ENCODE measurements at places on chromosomes 1 and 21. TPM values are rescaled to one million over a fixed set of nuclear protein-coding genes. Genes with fewer than 3 reads are reported as not detected.
A peak's percentile ranks its signal among the peaks of the same experiment; 100 is the strongest.

DNA sequence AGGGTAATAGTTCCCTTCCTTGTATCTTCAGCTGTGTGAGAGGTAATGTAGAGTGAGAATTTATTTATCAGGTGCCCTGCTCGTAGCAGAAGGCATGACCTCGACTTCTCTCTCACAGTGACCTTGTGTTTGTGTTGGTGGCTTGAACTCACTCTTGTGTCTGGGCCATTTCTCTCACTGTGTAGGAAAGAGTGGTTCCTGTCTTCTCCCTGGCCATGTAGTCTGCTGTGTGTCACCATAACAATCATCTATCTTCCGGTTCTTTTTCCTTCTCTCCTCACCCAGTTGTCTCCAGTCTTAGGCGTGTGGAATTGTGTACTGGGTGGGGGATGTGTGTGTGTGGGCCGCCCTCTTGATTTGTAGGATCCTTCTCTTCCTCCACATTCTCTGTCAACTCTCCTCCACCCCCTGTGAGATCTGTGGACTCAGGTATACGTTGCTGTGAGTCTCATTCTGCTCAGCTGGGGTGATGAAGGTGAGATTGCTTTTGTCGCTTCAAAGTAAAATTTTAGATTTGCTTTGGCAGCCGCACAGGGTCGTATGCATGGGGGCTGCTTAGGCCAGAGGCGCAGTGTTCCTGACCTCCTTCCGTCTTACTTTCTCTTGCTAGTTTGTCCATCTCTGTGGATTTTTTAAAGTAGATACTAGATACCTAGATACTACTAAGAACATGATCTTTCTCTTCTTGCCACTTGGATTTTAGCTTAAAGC, 31.6 kb downstream of the MAPKAPK2 start:
- no peak for DNase-seq
- peak overlapping the region; percentile 3 for H3K4me3 ChIP-seq

- no peak overlapping the region for H3K4me3 ChIP-seq
- H3K36me3 ChIP-seq: no peaks in the 10 kb centered on the region
Measured at GRCh38 chr1:244989813-244990212, 125.5 kb upstream of the HNRNPU start.

DNA sequence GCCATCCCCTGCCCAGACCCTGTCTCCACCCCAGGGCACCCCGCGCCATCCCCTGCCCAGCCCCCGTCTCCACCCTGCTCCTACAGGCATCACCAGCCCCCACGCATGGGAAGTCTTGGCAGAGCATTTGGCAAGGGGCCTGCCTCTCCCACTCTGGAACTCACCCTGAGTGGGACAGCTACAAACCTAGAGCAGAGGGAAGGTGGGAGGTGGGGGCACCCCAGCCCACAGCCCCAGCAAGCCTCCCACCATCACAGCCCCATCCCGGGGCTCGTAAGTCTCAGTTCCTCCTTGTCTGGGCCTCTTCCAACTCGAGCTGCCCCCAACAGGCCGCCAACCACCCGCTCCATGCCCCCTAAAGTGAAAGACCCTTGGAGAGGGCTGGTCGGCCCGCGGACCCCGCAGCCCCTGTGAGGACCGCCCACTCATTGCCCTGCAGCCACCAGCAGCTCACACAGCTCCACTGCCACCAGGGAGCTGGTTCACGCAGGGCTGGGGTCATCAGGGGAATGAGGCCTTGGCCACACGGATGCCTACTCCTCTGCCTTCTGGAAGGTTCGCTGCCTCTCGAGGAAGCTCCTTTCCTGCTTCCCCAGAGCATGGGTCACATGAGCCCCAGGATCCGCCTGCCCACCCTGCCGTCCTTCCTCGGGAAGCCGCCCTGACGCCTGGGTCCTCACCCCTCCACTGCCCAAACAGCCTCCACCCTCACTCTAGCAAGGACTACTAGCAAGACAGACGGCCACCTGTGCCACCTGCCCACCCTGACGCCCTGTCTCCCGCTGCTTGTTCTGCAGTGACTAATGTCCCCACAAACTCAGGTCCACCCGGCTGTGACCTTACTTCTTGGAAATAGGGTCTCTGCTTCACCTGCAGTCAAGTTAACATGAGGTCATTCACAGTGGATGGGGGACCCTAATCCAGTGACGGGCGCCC, 14.4 kb downstream of the MEGF6 start:
- H3K27ac ChIP-seq: no peak overlapping the region
- H3K4me1 ChIP-seq: peaks cover 22% of the 10 kb centered on the region
- peak overlapping the region; percentile 82 for H3K4me3 ChIP-seq

DNA sequence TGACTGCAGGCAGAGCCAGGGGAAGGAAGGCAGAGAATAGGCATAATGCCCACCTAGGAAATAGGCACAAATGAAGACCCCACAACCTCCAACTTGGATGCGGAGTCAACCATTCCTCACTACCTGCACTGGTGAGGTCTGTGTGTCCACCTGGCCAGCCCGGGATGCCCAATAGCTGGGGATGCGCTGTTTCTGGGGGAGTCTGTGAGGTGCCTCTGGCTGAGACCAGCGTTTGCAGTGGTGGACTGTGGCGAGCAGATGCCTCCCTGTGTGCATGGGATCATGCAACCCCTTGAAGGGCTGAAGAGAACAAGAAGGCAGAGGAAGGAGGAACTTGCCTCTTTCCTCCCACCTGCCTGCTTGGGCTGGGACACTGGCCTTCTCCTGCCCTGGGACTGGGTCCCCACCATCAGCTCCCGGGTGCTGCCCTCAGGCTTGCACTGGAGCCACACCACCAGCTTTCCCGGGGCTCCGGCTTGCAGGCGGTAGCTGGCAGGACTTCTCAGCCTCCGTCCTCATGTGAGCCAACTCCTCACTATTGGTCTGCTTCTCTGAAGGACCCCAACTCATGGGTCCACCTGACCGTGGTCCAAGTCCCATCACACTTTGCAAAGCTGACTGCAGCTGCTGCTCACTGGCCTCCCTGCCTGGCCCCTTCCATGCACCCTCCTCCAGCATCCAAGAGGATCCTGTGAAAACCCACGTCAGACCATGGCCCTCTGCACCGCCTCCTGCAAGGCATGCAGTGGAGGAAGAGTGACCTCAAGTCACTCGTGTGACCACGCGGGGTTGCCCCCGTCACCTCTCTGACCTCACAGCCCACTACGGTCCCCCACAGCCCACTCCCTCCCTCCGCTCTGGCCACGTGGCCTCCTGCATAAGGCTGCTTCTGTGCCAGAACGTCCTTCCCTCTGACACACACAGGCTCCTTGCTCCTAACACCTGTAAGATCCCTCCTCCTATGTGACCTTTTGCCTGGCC, 2.7 kb upstream of the PDE9A start:
- H3K27me3 ChIP-seq: peaks cover 31% of the 10 kb centered on the region
- no peak for DNase-seq
- H3K4me3 ChIP-seq: no peak overlapping the region
- no peaks in the 10 kb centered on the region for H3K36me3 ChIP-seq
- peaks cover 20% of the 10 kb centered on the region for H3K4me1 ChIP-seq

DNA sequence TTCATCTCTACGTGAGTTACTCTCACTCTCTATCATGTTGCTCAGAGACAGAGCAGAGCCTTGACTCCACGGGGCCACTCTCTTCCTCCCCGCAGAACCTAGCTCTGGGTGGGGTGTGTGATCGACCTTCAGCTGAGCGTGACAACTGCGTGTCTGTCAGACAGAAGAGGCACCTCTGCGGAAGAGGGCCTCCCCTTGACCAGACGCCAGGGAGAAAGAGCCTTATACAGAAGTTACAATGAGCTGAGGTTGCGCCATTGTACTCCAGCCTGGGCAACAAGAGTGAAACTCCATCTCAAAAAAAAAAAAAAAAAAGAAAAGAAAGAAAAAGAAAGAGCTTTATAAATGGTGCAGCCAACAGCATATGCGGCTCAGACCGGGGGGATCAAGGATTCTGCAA, 22.9 kb downstream of the SYT2 start:
- H3K27me3 ChIP-seq: peaks cover 35% of the 10 kb centered on the region
- H3K36me3 ChIP-seq: no peaks in the 10 kb centered on the region
- DNase-seq: no peak
- H3K27ac ChIP-seq: no peak overlapping the region
- no peak overlapping the region for H3K4me3 ChIP-seq

DNA sequence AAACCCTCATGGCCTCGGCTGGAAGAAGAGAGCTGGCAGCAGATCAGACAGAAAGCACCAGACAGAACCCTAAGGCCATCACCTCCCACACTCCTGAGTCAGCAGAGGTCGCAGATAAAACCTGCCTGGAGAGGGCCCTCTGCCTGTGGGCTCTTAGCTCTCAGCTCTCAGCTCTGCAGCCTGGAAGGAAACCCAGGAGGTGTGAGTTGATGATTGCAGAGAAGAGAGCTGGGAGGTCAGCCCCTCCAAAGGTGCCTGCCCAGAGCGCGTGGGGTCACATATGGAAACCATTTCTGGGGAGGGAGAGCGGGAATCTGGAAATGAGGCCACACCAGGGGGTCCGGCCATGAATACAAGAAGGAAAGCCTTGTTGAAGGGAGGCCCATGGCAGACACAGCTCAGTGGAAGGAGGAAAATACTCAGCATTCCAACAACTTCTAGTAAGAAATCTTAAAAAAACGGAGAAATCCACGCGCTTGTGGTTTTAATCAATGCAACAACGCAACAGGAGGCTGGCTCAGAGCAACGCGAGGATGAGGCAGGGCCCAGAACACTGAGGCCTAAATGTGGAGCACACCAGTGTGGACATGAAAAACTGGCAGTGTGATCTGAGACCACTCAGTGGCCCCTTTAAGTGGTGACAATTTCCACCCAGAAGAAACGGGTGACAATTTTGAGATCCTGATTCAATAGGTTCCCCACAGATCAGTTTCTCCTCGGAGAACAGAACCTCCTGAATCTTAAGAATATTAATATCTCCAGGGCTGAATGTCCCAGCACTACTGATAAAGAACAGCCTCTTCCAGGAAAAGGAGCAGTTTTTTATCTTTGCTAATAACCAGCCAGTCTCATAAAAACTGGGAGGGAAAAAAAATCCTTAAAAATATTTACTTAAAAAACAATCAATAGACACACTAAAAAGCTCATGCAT, 45.7 kb downstream of the PSMG1 start:
- no peaks in the 10 kb centered on the region for H3K36me3 ChIP-seq
- H3K27ac ChIP-seq: no peak overlapping the region
- no peak overlapping the region for H3K4me3 ChIP-seq
- no peaks in the 10 kb centered on the region for H3K4me1 ChIP-seq
- peaks cover 3% of the 10 kb centered on the region for H3K27me3 ChIP-seq
- no peak for DNase-seq

The FMO3 gene
- total RNA-seq: not detected

DNA sequence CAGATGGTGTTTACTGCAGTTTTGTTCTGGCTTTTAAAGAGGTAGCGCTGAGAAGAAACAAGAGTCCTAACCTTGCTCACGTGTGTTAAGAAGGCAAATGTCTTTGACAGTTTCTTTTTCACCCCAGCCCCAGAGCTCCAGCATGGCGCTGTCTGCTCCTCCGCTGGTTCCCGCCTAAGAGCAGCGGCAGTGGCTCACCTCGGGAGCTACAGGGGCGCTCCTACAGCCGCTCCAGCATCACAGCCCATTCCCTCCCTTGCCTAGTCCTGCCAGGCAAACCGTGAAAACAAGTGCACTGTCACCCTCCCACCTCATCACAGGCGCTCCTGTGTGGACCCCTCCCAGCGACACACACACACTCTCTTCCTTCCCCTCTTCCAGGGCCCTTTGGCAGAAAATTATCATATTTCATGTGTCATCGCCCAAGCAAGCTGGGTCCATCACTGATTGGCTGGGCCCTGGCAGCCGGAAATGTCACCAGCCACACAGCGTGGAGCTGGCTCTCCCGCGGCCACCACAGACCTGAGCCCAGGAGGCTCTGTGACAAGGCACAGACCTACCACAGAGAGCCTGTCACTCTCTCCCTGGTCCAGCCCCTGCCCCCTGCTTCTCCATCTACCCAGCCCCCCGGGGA, 1.2 kb upstream of the HIVEP3 start:
- no peak overlapping the region for H3K27ac ChIP-seq
- peak overlapping the region; percentile 78 for H3K4me3 ChIP-seq
- H3K4me1 ChIP-seq: peaks cover 28% of the 10 kb centered on the region
- peaks cover 44% of the 10 kb centered on the region for H3K27me3 ChIP-seq
- no peak for DNase-seq
- no peaks in the 10 kb centered on the region for H3K36me3 ChIP-seq

The FCRL4 gene
- total RNA-seq: 6.3 TPM

The C4BPB gene
- total RNA-seq: 0.17 TPM

GRCh38 chr1:5970610-5971273, 21.5 kb downstream of the NPHP4 start:
- H3K36me3 ChIP-seq: peaks cover 7% of the 10 kb centered on the region
- no peak overlapping the region for H3K4me3 ChIP-seq
- no peaks in the 10 kb centered on the region for H3K4me1 ChIP-seq
- H3K27me3 ChIP-seq: no peaks in the 10 kb centered on the region
- no peak overlapping the region for H3K27ac ChIP-seq

The FAM72C gene
- total RNA-seq: 0.49 TPM

The OLFML2B gene
- not detected for total RNA-seq

The GSTM5 gene
- total RNA-seq: not detected

GRCh38 chr1:216686860-216687766, 36.1 kb downstream of the ESRRG start:
- H3K4me1 ChIP-seq: no peaks in the 10 kb centered on the region
- no peak overlapping the region for H3K27ac ChIP-seq
- H3K27me3 ChIP-seq: no peaks in the 10 kb centered on the region
- H3K36me3 ChIP-seq: no peaks in the 10 kb centered on the region
- DNase-seq: no peak

DNA sequence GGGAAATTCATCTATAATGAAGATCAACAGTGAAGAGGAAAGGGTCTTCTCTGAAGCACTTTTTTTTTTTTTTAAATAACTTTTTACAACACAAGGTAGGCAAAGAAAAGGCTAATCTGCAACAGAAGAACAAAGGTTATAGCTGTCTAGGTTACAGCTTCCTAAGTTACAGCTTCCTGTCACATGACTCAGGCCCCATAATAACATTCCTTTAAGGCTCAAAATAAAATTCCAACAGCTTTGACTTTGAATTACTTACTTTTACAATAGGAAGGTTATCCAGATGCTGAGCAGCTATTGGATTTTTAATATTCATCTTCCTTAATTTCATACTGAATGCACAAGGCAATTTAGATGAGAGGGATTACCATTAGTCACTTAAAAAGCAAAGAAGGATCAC, 40.4 kb upstream of the TMEM61 start:
- peaks cover 3% of the 10 kb centered on the region for H3K4me1 ChIP-seq
- no peaks in the 10 kb centered on the region for H3K36me3 ChIP-seq
- peaks cover 32% of the 10 kb centered on the region for H3K27me3 ChIP-seq
- no peak for DNase-seq

The KIAA1614 gene
- total RNA-seq: 0.38 TPM

The B3GALT5 gene
- total RNA-seq: not detected

The C8A gene
- not detected for total RNA-seq

- no peaks in the 10 kb centered on the region for H3K36me3 ChIP-seq
- no peak overlapping the region for H3K4me3 ChIP-seq
- H3K27me3 ChIP-seq: peaks cover 25% of the 10 kb centered on the region
- no peak for DNase-seq
- H3K27ac ChIP-seq: no peak overlapping the region
Measured at GRCh38 chr1:164562061-164562460, 3.1 kb downstream of the PBX1 start.

The RXRG gene
- total RNA-seq: not detected

The CHIA gene
- total RNA-seq: not detected
